ENCODE measurements at places on chromosomes 1 and 21. TPM values are rescaled to one million over a fixed set of nuclear protein-coding genes. Genes with fewer than 3 reads are reported as not detected.

DNA sequence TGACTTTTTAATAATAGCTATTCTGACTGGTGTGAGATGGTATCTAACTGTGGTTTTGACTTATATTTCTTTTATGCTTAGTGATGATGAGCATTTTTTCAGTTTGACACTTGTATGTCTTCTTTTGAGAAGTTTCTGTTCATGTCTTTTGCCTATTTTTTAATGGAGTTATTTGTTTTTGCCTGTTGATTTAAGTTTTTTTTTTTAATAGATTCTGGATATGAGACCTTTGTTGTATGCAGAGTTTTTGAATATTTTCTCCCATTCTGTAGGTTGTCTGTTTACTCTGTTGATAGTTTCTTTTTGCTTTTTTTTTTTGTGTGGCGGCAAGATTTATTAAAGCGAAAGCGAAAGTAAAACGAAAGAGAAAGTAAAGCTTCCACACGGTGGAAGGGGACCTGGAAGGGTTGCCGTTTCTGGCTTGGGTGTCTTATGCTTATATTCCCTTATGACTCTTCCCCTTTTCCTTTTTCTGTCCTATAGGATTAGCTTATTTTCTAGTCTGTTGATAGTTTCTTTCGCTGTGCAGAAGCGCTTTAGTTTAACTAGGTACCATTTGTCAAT, 67.6 kb downstream of the TBX19 start:
- H3K4me3 ChIP-seq, result peak overlapping the region; percentile 90
- H3K27ac ChIP-seq, result peak overlapping the region; percentile 91
- H3K4me1 ChIP-seq, result peaks cover 24% of the 10 kb centered on the region
- no peak for DNase-seq

DNA sequence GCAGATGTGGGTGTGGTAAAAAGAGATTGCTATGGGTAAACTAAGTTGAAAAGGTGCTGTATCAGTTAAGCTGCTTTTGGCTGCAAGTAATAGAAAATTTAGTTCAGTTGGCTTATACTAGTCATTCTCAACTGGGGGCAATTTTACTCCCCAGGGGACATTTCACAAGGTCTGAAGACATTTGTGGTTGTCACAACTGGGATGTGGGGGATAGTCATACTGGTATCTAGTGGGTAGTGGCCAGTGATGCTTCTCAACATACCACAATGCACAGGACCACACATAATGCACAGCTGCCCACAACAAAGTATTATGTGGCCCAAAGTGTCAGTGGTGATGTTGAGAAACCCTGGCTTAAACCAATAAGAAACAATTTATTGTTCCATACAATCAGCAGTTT, 31.4 kb downstream of the SERTAD4 start:
- peaks cover 14% of the 10 kb centered on the region for H3K27me3 ChIP-seq
- no peak overlapping the region for H3K4me3 ChIP-seq
- no peak for DNase-seq
- no peaks in the 10 kb centered on the region for H3K4me1 ChIP-seq
- no peak overlapping the region for H3K27ac ChIP-seq

- H3K4me1 ChIP-seq, result no peaks in the 10 kb centered on the region
- no peak overlapping the region for H3K4me3 ChIP-seq
- no peak for DNase-seq
- H3K27ac ChIP-seq, result no peak overlapping the region
- no peaks in the 10 kb centered on the region for H3K36me3 ChIP-seq
- peaks cover under 1% of the 10 kb centered on the region for H3K27me3 ChIP-seq
These were observed 137.0 kb downstream of the LRRC53 start for GRCh38 chr1:74375376-74375775.

DNA sequence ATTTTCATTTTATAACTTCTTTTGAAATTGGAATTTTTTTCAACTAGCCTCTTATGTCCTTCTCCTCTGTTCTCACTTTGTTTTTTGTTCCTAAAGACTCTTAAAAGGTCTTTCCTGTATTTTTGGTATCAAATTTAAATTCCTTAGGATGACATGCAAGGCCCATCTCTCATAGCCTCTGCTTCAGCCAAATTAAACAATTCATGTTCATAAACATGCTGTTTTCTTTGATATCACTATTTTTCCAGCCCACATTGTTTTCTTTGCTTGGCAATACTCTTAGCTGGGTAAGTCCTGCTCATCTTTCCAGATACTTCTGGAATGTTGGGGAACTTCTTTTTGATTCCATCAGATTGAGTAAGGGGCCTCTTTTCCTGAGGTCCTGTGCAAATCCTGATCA, 55.8 kb upstream of the GPR88 start:
- H3K27ac ChIP-seq, result no peak overlapping the region
- H3K4me1 ChIP-seq, result peaks cover 10% of the 10 kb centered on the region
- no peaks in the 10 kb centered on the region for H3K27me3 ChIP-seq
- H3K36me3 ChIP-seq, result peaks cover 42% of the 10 kb centered on the region
- no peak overlapping the region for H3K4me3 ChIP-seq

The LINGO4 gene
- total RNA-seq, result not detected

GRCh38 chr1:202045705-202046104, 35.3 kb downstream of the ELF3 start:
- no peak for DNase-seq
- no peak overlapping the region for H3K27ac ChIP-seq
- no peaks in the 10 kb centered on the region for H3K36me3 ChIP-seq
- H3K4me1 ChIP-seq, result no peaks in the 10 kb centered on the region
- no peak overlapping the region for H3K4me3 ChIP-seq

DNA sequence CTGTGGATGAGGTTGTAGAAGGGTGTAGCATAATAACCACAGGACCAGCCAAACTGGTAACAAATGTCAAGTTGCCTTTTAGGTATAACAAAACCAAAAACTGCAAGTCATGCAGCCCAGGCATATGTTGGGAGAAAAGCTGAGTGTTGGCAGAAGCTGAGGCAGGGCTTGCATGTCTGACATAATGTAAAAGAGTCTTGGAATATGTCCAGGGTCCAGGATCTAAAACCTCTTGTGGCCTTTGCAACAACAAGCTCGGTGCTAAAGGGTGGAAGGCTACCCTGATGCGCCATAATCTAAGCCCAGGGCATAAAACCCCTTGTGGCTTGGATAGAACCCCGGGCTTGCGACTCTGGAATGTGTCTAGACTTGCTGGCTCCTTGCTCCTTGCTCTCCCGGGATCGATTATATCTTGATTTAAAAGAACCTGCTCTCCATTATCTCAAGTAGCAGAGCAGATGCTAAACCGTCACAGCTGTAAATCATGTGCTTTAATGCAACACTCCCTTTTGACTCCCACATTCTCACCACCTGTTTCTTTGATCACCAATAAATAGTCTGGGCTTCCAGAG, 26.5 kb upstream of the SLC35A3 start:
- no peaks in the 10 kb centered on the region for H3K4me1 ChIP-seq
- H3K36me3 ChIP-seq, result no peaks in the 10 kb centered on the region
- no peak overlapping the region for H3K27ac ChIP-seq
- H3K27me3 ChIP-seq, result no peaks in the 10 kb centered on the region
- H3K4me3 ChIP-seq, result no peak overlapping the region

DNA sequence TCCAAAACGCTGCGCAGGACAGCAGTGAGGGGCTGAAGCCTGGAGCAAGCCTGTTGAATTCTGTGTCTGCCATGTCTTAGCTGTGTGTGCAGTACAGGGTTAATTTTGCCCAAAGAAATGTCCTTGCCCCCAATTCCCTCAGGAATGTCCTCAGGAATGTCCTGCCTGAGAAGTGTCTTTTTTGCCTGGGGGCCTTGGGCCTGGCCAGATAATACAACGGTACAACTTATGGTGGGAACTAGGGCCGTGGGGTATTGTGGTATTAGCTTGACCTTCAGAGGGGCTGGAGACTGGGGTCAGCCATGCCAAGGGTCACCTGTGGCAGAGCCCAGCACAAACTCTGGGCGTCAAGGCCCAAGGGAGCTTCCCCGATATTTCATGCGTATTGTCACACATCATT, 107.7 kb downstream of the AJAP1 start:
- no peak overlapping the region for H3K4me3 ChIP-seq
- peaks cover 5% of the 10 kb centered on the region for H3K27me3 ChIP-seq
- no peak overlapping the region for H3K27ac ChIP-seq
- no peaks in the 10 kb centered on the region for H3K36me3 ChIP-seq
- H3K4me1 ChIP-seq, result peaks cover 5% of the 10 kb centered on the region
